NCI-H187 (cell line): ENCODE measurements at places on chromosomes 13 and 19.

GRCh38 chr13:51287758-51288157, 51.7 kb upstream of the SERPINE3 start:
- DNase-seq: no peak

DNA sequence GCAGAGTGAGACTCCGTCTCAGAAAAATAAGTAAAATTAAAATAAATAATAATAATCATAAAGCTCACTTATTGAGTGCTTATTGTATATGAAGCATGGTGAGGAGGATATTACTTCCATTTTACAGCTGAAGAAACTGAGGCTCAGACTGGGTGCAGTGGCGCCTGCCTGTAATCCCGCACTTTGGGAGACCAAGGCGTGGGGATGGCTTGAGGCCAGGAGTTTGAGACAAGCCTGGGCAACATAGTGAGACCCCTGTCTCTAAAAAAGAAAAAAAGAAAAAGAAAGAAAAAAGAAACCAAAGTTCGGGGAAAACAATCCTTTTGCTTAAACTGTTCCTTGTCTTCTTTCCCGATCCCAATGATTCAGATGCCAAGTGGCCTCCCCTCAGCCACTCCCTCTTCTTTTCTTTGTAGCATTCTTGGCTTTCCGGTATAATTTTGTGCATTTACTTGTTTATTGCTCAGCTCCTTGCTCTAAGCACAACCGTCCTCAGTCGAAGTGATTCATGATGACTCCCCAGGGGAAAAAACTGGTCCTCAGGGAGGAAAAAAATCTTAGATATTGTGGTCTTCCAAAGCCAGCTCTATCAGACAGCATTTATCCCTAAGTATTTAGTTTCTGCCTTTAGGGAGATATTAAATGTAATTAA, 965 bp upstream of the EIF3G start:
- no peak for DNase-seq

- DNase-seq: no peak
Measured at GRCh38 chr13:26771796-26772195, 11.2 kb upstream of the GPR12 start.

DNA sequence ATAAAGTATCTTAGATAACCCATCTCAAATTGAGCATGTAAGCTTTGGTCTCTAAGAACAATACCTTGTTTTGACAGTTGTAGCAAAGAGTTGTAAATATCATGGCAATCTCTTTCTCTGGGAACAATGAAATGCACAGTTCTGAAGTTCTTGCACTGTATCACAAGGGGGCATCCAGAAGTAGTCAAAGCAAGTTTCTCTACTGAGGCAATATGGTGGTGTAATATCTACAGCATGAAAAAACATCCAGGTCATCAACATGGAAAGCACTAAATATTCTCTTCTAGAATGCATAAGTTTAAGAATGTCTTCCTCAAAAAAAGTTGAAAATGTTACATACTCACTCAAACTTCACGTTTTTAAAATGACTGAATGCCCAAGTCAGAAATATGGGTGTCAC, 19.6 kb downstream of the MTMR6 start:
- DNase-seq: no peak

- DNase-seq: no peak
Measured at GRCh38 chr19:43790587-43790986, 9.8 kb upstream of the KCNN4 start.

DNA sequence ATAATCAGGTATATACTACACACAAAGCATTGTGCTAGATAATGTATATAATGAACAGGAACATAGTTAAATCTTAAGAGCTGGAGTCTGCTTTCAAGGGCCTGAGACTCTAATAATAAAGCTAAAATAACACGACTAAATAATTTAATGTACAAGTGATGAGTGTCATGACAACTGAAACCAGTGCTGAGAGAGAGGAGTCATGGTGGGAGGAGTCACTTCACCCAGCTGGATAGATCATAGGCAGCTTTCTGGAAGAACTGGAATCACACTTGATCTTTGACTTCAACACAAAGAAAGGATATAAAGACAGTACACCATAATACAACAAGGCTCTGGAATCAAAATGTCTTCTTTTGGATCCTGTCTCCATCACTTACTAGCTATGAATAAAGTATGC, 7.1 kb downstream of the RBM26 start:
- DNase-seq: no peak

DNA sequence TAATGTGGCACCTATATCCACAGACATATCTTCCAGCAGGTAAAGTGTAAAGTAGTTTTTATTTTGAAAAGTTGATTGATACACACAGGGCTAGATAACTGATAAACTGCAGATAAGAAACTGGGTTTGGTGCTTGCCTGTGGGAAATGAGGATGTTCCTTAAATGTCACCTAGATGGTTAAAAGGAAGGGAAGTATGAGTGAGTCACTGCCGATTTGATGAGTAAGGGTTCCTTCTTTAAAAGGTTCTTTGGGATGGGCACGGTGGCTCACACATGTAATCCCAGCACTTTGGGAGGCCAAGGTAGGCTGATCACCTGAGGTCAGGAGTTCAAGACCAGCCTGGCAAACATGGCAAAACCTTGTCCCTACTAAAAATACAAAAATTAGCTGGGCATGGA, 73.8 kb upstream of the FRY start:
- DNase-seq: no peak

DNA sequence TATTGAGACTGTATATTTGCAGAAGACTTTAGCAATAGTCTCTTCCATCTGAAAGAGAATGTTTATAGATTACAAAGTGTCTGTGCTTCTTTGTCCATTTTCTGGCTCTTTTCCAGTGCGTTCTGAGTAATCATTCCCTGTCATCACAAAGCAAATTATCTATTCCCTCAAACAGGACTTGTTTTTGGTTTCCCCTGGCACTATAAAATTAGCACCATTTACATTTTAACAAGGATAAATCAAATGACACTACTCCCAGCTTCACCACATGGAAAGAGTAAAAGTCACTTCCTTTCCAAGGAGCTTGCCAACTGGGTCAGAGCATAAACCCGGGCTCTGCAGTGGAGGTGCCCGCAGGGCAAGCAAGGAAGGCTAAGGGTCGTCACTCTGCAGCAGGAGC, 88.1 kb downstream of the SHISA2 start:
- no peak for DNase-seq

- DNase-seq: no peak
Measured at GRCh38 chr13:58238972-58239773, 607.6 kb downstream of the PCDH17 start.

- DNase-seq: no peak
Measured at GRCh38 chr19:44202974-44203373, 9.4 kb upstream of the ZNF227 start.

DNA sequence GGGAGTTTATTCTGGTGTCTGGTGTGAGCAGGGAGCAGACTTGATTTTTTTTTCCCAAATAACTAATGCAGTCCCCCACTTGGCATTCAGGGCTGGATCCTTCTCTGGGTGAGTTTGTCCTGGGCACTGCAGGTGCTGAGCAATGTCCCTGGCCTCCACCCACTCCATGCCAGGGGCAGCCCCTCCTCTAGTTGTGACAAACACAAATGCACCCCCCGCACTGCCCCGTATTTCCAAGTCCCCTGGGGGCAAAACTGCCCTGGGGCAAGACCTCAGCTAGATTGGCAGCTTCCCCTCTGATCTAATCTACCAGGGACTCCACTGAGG, 6.4 kb downstream of the MOB3A start:
- no peak for DNase-seq

GRCh38 chr13:112859128-112859816, 109.7 kb upstream of the MCF2L start:
- no peak for DNase-seq

DNA sequence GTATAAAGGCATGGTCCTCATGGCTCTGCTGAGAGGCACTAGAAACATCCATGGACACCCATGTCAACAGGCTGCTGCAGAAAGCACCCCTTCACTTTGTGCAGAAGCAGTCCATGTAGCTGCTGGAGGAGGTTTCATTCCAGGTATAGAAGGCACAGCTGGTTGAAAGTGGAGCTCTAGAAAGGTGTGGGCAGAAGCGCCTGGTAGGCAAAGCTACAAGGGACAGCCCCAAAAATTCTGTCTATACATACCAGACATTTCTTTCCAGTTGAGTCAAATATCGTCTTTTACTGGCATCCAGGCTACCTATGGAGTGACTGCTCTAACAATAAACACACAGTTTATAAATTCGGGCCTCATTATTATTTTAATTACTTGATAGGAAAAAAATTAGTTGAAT, 129.3 kb downstream of the ENOX1 start:
- no peak for DNase-seq

GRCh38 chr13:109707044-109707741, 79.2 kb downstream of the IRS2 start:
- DNase-seq: peak; percentile 97

GRCh38 chr19:43997631-43998290, 5.0 kb upstream of the ZNF230 start:
- no peak for DNase-seq

DNA sequence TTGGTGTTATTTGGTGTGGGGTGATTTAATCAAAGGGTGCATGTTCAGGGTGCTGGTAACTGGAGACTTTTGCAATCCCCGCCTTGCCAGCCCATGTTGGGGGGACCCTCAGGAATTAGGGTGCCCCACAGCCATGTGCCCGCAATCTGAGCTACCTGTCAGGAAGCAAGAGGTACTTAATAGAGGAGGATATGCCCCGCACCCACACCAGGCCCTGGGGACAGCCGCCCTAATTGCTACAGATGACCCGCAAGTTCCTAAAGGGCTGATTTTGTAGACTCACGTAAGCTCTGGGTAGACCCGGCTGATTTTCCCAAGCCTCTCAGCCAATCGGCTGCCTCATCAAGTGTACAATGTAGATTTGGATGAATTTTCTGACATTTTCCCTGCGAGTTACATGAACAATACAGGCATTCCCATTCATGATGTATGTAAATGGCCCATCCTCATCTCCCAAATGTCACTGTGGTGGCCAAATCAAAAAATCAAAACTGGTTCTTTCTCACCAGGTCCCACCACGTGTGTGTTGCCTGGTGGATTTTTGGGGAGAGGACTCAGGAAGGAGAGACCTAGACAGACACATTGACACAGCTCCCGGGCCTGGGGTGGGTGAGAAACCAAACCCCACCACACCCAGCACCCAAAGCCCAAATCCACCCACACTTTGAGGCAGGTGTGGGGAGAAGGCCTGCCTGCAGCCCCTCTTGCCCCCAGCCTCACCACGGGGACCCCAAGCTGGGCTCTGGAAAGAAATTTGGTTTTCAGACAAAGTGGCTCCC, 119.2 kb upstream of the SPACA7 start:
- DNase-seq: no peak

DNA sequence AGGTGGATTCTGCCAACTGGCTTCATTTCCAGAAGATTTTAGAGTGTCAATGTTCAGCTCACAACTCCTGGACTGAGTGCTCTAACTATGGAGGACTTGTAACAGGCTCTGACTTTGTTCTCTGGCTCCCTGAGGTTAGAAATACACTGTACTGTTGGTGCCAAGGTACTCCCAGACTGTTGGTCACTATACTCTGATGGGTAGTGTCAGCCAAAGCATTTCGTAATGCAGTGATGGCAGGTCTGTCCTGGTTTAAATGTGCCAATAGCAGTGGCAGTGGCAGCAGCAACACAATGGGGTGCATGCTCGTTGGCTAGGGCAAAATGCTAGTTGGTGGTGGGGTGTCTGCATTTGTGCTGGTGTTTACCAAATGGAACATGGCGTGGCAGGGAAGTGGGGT, 472.2 kb downstream of the TDRD3 start:
- no peak for DNase-seq

- no peak for DNase-seq
Measured at GRCh38 chr19:5113633-5114586, 145.0 kb downstream of the KDM4B start.

DNA sequence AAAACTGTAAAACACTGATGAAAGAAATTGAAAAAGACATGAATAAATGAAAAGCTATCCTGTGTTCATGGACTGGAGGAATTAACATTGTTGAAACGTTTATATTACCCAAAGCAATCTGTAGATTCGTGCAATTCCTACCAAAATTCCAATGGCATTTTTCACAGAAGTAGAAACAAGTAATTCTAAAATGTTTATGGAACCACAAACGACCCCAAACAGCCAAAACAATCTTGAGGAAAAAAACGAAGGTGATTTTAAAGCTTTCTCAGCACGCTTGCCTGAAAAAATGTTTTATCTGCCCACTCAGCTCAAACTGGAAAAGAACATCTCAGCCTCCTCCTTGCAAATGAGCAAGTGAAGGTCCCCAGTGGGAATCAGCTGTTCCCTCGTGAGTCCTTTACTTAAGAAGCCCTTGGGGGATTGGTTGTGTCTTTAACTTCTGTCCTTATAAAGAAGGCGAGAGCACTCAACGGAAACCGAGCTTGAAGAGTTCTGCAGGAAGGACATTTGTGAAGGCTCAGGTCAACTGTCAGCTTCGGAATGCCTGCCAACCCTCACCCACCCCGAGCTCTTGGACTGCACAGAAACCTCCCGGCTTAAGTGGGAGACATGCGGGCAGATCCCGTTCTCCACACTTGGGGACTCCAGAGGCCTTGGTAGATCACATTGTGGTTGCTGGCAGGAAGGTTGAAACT, 256.0 kb upstream of the IRS2 start:
- peak; percentile 49 for DNase-seq

GRCh38 chr13:112007191-112007590, 59.8 kb upstream of the SOX1 start:
- DNase-seq: no peak

DNA sequence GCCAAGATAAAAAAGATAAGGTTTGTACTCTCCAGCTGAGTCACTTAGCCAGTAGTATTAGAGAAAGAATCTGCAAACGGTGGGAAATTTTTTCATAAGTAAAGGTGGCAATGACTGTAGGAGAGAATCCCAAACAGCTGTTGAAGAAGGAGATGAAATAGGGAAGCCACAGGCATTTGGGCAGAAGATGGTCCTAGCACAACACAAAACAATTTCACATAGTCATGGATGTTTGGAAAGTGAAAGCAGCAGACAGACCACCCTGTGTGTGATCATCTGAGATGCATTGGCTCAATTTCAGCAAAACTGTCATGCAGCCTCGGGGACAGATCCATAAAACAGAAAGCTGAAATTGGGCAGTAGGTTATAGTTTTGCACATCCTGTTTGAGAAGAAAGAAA, 2832.4 kb downstream of the PCDH9 start:
- DNase-seq: no peak

GRCh38 chr19:7862413-7862951, 11.7 kb downstream of the PRR36 start:
- DNase-seq: peak; percentile 56

DNA sequence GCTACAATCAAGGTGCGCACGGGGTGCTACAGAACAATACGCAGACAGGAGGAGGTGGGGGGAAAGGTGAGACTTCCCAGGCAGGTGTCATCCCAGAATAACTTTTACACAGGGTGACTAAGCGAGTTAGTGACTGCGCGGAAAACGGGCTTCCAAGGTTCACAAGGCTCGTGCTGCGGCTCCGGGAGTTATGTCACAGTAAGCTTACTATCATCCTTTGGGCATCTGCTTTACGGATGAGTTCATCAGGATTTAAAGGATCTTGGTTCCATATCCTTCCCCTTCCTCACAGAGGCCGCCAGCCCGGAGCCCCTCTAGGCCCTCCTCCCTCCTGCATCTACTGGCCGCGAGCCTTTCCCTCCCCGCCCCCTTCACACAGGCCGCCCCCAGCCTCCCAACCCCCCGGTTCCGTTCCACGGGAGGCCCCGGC, 474 bp upstream of the IFT88 start:
- DNase-seq: peak; percentile 63

- DNase-seq: no peak
Measured at GRCh38 chr13:113730258-113730691, 28.8 kb upstream of the TMEM255B start.
